H54 (cell line): ENCODE measurements at places on chromosomes 1 and 21.

GRCh38 chr1:193312432-193312831, 126.0 kb upstream of the B3GALT2 start:
- no peak for DNase-seq

DNA sequence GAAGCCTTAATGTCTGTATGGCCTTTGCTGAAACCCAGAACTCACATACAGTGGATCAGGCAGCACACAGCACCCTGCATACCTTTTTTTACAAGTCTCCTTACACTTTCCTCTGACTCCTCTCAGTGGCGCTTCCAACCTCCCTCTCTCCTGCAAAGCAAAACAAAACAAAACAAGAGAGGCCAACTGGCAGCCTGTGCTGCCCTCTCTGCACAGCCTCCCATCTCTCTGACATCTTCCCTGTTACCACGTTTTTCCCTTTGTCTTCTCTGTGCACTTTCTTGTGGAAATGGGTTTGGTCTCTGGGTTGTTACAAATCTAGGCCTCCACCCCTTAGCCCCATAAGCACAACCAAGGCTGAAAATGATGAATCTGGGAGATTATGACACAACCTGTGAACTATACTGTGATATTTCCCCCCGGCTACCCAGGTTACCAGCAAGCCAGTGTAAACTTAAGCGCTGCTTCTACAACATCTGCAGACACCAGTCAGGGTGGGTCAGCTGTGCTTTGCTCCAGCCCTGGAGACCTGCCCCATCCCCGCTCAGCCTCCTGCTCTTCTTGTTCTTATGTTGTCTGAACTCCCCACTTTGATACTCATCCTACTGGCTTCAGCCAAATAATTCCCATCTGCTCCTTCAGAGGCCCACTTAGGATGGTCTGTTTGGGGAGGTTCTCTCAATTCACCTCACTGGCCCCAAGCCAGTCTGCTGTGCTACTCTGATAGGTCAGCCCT, 54.9 kb upstream of the FMOD start:
- DNase-seq, result no peak

- peak; percentile 33 for DNase-seq
Observed at GRCh38 chr1:56831871-56832693, 12.9 kb upstream of the FYB2 start.

GRCh38 chr1:13600762-13601453, 17.3 kb downstream of the PDPN start:
- DNase-seq, result no peak

GRCh38 chr1:169914531-169914930, 20.8 kb upstream of the SCYL3 start:
- DNase-seq, result no peak
